ENCODE measurements at places on chromosomes 3 and 15. TPM values are rescaled to one million over a fixed set of nuclear protein-coding genes. Genes with fewer than 3 reads are reported as not detected.

UBE3A gene
- total RNA-seq: 142 TPM

GRCh38 chr3:180138871-180139270 lies 102.1 kb upstream of the PEX5L start:
- no peak for DNase-seq

GRCh38 chr3:68447885-68448284 lies 484.5 kb downstream of the TAFA4 start:
- no peak for DNase-seq

HLTF gene
- 13.2 TPM for total RNA-seq

GRCh38 chr3:126816298-126816697 lies 112.3 kb downstream of the CHCHD6 start:
- DNase-seq: no peak

MEX3B gene
- total RNA-seq: 0.71 TPM

DNA sequence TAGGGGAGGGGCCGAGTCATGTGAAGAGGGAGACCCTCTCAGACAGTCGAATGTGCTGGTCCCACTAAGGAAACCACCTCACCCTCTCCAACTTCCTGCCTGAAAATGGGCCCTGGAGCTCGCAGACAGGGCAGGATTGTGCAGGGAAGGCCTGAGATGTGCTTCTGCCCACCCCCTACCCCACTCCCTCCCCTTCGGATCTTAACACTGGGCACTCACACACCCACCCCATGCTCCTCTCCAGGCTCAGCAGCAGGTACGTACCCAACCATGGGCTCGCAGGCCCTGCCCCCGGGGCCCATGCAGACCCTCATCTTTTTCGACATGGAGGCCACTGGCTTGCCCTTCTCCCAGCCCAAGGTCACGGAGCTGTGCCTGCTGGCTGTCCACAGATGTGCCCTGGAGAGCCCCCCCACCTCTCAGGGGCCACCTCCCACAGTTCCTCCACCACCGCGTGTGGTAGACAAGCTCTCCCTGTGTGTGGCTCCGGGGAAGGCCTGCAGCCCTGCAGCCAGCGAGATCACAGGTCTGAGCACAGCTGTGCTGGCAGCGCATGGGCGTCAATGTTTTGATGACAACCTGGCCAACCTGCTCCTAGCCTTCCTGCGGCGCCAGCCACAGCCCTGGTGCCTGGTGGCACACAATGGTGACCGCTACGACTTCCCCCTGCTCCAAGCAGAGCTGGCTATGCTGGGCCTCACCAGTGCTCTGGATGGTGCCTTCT lies 20.0 kb downstream of the ATRIP start:
- no peak for DNase-seq

GRCh38 chr3:131020122-131020693 lies 6.4 kb downstream of the ASTE1 start:
- no peak for DNase-seq

GRCh38 chr3:37125195-37126073 lies 48.9 kb downstream of the LRRFIP2 start:
- DNase-seq: no peak

- DNase-seq: no peak
Measured at GRCh38 chr3:126446791-126447190, 28.9 kb downstream of the ZXDC start.

- DNase-seq: no peak
Measured at GRCh38 chr3:170532573-170532972, 53.3 kb downstream of the SLC7A14 start.

DNA sequence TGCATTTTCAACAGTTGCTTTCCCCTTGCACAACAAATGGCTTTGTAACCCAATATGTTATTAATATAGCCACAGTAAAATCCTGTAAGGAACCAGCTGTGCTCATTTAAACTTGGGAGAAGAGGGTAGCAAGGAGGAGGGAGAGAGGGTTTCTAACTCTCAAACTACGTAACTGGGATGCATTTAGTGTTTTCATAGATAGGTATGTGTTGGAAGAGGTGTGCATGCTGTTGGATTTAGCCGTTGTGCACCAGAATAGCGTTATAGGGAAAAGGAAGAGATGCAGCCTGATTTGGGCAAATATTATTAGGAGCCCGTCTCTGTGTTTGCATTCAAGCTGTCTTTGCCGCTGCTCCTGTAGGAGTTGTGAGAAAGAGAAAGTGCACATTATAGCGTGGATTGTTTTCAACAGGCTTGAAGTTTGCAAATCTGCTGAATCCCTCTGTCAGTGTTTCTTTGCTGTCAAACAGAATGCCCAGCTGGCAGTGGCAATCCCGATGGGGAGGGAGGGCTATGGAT lies 39.4 kb downstream of the ARPP21 start:
- DNase-seq: no peak

NCBP2 gene
- total RNA-seq: 138 TPM

CPN2 gene
- total RNA-seq: 0.08 TPM

MON1A gene
- 14.3 TPM for total RNA-seq

CFAP161 gene
- not detected for total RNA-seq

DNA sequence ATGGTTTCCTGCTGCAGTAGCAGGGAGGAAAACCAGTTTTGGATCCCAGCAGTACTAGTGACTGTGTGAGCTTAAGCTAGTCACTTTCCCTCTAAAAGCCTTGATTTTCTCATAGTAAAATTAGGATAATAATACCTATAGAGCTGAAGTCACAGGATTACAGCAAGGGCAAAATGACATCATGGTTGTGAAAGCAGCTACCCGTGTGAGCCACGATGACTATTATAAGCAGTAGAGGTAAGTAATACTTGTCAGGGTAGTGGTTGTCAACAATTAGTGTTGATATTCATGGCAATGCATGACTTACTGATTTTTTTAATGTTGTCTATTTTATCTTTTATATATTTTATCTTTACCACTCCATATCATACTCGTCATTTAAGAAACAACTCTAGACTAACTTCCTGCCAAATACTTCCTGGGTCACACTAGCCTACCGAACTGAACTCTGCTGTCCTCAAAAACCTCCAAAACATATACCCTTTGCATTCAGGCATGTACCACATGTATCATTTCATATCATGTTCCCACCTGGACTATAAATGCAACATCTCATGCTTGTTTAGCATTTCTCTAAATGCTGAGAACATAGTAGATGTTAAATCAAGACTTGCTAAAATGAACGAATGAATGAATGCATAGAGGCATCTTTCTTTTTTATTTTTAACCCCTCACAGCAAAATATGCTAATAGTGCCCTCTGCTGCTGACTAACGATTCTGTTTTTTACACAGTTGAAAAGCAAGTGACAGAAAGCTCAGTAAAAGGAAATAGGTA lies 172.6 kb downstream of the P3H2 start:
- no peak for DNase-seq

DNA sequence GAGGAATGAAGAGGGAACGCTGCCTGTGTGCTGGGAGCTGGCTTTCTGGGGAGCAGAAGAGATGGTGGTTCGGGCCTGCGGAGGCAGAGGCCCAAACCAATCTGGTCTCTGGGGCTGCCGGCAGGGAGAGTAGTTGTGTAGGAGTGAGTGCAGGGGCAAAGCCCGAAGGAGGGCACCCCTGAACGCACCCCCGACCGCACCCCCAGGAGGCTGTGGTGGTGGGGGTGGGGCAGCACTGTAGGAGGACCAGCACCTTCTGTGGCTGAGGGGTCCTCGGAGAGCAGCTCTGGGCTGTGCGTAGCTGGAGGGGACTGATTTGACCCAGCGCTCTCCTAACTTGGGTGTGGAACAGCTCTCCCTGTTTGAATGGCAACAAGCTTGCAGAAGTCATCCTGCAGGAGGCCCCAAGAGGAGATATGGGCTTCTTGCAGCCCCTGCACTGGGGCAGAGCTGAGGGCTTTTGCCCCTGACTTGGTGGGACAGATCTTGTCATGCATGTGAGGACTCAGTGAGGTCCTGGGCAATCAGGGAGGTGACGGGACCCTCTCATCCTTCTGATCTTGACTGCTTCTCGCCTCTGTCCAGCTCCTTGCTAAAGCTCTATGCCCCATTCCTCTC lies 26.1 kb downstream of the C15orf39 start:
- DNase-seq: peak; percentile 1

EXD1 gene
- not detected for total RNA-seq

GRCh38 chr15:89852342-89852995 lies 37.8 kb upstream of the ANPEP start:
- DNase-seq: no peak

DNA sequence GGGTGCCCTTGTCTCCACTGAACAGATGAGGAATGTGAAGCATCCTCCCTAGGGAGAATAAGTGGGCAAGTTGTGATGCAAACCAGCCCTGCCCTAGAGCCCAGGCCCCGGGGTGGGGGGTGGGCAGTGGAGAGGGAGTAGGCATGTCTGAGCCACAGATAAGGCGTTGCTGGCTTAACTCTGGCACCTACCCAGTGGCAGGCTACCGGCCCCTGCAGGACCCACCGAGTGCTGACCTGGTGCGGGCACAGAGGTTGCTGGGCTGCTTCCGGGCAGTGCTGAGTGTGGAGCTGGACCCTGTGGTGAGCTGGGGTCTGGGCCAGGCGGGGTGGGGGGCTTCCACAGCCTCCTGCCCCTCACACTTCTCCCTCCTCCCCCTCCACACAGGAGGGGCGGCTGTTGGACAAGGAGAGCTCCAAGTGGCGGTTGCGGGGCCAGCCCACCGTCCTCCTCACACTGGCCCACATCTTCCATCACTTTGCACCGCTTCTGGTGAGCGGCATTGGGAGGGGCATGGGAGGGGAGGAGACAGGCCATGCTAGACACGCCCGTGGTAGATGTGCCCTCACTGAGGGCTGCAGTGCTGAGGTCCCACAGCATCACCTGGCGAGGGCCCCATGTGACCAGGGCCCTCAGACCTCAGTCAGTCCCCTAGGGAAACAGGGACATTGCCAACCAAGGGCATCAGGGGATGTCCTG lies 10.1 kb downstream of the RNF123 start:
- DNase-seq: no peak

CEP70 gene
- total RNA-seq: 7.0 TPM

PSMD2 gene
- 520 TPM for total RNA-seq

DNA sequence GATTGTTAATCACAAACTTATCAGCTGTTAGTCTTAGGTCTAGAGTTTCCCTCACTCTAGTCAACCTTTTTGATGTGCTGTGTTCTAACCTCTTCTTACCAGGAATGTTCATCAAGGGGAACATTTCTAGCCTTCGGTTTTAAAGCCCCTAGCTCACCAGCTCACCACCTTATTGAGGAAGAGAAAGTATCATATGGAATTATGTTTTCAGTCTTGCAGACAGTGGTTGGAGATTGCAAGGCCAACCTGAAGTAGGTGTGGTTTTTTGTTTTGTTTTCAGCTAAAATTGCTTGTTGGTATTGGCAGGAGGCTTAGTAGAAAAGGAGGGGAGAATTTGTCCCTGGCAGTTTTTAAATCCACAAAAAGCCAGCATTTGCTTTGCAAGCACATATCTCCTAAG lies 48.4 kb upstream of the CCDC80 start:
- DNase-seq: no peak

DNA sequence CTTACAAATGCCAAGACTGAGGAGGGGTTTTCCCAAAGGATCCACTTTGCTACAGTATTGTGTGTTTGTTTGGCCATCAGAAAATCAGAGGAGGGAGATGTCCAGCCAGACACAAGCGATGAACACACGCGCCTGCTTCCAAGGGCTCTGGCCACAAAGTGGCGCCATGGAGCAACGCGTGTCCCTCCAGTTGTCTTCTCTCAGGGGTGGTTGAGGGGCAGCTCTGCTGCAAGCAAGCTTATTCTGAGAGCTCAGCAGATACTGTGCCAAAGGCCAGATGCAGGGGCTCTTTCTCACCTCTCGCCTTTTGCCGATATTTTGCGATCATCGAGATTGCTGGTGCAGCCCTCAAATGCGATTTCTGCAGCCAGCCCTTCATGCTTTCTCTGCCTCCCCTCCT lies 88.9 kb upstream of the OSBPL11 start:
- DNase-seq: no peak

DNA sequence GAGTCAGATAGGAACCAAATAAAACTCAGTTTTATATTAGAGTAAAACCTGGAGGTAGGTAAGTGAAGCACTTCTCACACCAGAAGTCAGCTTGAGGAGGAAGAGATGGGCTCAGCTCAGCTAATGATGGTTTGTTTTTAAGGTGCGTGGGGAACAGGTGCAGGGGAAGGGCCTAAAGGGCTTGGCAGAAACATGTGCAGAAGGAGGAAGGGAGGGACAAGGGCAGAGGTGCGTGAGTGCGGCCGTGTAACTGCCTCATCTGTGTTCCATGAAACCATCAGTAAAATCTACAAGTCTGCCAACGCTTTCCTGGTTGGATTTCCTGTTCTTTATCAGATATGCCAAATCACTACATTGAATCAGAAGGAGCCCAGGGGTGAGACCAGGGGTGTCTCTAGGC lies 19.9 kb downstream of the FYCO1 start:
- no peak for DNase-seq

DNA sequence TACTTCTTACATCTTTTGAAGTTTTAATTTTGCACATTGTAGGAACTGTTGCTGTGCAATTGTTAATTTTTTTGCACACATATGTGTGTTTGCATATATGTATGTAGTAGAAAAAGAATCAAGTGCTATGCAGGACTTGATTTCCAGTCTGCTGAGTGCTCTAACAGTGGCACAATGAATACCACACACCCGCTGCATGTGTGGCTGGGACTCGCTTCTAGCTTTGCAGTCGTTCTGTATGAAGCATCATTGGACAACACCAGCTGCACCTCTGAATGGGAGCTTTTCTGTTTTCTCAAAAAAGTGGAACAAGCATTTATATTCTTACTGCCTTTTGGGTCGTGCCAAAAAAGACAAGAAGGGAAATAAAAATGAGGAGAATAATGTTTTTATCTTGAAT lies 564.7 kb downstream of the FOXP1 start:
- no peak for DNase-seq

CCDC191 gene
- total RNA-seq: 0.46 TPM

CD200R1 gene
- total RNA-seq: 1.2 TPM

- no peak for DNase-seq
Measured at GRCh38 chr3:158443632-158444031, 127.4 kb upstream of the MLF1 start.

DNA sequence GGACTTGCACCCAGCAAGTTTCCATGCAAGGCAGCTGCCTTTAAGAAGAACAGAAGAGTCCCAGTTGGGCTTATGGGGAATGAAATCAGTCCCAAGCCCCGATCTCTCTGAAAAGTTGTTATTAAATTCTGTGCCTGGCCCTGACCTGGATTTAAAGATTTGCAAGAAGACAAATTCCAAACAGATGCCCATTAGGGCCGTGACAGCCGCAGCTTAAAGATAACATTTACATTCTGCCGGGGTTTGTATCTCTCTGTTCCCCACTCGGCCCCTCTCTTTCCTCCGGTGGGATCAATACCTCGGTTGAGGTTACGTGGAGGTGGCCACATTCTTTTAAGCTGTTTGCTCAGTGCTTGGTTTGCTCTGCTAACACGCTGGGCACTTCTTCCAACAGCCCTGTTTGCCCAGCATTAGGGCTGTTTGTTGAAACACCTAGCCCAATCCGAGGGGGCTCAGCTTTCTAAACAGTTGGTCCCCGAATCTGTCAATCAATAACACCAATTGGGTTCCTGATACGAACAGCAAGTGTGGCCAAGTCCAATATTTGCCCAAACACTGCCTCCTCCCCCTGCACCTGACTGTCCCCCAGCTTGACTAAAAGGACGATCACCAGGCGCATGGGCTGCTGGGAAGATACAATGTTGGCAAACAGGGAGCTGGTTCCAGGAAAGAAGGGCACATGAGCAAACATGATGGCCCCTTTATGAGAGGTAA lies 108.6 kb downstream of the RPLP1 start:
- DNase-seq: no peak

FANCD2 gene
- total RNA-seq: 34.8 TPM

GRCh38 chr15:71804226-71804625 lies 6.1 kb upstream of the NR2E3 start:
- DNase-seq: no peak

HPS3 gene
- 8.3 TPM for total RNA-seq

GRCh38 chr3:106030627-106030963 lies 161.8 kb upstream of the CBLB start:
- no peak for DNase-seq

All from activated T-cell treated with anti-CD3 and anti-CD28 coated beads, Interleukin-2, amount 50 U/mL, for 4 hours (primary cell).